ENCODE measurements at places on chromosomes 11 and 22.

DNA sequence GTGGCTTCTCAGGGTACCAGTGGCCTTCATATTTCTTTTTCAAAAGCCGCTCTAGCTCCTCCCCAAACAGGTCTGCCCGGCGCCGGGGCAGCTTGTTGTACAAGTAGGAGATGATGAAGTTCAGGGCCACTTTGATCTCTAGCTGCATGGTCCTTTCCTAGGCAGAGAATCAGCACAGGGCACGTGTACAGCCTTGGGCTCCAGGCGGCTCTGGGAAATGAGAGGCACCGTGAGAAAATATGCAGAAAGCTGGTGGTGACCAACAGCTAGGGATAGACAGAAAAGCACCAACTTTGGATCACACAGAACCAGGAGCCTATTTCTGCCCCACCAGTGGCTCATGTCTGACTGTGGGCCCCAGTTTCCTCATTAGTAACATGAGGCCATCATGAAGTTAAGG, 9.4 kb downstream of the TOB2 start:
- DNase-seq, result no peak

- no peak for DNase-seq
These were observed 375 bp downstream of the SLC25A1 start for GRCh38 chr22:19178065-19178656.

- DNase-seq, result peak; percentile 51
These were observed 8.7 kb downstream of the DRAP1 start for GRCh38 chr11:65927904-65928397.

- DNase-seq, result no peak
These were observed 16.2 kb downstream of the CBL start for GRCh38 chr11:119222308-119222707.

DNA sequence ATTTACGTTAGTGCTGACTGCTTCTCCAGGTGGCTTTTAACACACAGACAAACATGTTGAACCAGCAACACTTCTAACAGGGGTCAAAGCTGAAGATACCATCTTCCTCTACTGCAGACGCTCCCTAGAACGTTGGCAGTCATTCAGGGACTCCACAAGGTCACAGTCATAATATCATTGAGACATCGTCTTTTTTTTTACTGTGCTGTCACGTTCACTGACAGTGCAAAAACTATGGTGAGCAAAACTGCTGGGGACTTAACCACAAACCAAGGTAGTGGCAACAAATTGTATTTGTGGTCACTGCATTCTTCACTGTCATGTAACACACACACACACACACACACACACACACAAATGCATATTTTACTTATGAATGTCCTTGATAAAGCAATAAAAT, 244.9 kb downstream of the CASP12 start:
- no peak for DNase-seq
